ENCODE measurements at places on chromosomes 13 and 19.

GRCh38 chr13:49498206-49498605 lies 2.5 kb downstream of the PHF11 start:
- no peak for DNase-seq

- no peak for DNase-seq
Measured at GRCh38 chr13:61685682-61686012, 270.0 kb upstream of the PCDH20 start.

DNA sequence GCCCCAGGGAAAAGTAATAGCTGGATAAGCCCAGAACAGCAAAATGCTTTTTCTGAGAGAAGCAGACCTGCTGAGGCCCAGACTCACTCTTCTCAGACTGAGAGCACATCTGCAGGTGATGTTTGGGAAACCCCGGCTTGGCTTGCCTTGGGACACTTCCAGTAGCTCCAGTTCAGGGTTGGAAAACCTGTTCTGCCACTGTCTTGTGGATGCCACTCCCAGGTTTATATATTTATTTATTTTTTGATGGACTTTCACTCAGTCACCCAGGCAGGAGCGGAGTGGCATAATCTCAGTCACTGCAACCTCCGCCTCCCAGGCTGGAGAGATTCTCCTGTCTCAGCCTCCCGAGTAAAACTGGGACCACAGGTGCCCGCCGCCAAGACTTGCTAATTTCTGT lies 8.0 kb upstream of the SMARCA4 start:
- no peak for DNase-seq

DNA sequence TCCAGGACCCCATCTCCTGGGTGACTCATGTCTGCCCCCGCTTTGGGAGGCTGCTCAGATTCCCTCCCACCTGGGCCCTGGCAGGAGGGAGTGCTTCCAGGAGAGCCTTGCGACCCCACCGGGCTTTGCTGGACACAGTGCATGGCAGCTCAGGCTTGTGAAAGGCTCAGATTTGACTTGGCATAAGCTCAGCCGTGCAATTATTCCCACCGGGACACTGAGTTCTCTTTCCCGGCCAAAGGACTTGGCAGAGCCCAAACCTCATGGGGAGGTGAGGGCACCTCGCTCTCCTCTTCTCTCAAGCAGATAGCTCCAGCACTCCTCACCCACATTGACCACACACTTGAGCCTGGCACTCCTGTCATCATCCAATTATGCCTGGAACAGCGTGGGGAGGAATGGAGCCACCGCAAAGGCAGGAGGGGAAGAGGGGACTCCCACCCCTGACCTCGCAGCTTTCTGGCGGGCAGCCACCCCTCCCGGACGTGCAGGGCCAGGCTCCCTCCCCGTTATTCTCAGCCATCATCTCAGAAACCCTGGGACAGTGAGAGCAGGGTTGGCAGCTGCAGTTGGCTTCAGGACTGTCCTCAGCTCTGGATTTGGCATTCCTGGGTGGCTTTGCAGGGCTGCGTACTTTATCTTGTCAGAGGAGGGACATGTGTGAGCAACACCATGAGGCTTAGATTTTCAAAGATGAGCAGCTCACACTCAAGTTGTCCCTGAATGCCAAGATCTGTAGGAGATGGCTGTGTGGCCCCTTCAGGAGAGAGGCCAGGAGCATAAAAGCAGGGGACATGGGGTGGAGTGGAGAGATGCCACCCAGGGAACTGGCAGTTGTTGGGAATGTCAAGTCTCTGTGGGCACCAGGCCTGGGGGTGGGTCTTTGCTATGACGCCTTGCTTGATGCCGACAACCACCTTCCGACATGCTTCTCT lies 306.2 kb downstream of the TEX29 start:
- DNase-seq = no peak

GRCh38 chr19:49271080-49271753 lies 53.8 kb downstream of the SLC6A16 start:
- no peak for DNase-seq

DNA sequence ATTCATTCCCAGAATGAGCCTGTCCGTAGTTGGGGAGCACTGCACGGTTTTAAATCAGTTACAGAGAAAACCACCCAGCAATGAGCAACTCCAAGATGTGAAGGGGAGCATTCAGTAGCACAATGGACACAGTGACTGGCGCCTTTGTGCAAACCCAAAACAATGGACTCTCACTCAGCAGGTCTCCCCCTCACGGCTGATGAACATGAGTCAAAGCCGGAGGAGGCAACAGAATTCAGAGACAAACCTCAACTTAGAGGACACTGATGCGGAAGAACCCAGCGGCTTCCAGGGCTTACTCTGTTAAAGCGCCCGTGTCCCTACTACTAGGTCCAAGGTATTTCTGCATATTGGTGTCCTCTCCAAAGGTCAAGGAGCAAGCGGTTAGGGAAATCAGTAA lies 17.7 kb downstream of the PLEKHF1 start:
- DNase-seq = no peak

- DNase-seq = no peak
Measured at GRCh38 chr13:36360903-36361302, 14.7 kb upstream of the SPART start.

DNA sequence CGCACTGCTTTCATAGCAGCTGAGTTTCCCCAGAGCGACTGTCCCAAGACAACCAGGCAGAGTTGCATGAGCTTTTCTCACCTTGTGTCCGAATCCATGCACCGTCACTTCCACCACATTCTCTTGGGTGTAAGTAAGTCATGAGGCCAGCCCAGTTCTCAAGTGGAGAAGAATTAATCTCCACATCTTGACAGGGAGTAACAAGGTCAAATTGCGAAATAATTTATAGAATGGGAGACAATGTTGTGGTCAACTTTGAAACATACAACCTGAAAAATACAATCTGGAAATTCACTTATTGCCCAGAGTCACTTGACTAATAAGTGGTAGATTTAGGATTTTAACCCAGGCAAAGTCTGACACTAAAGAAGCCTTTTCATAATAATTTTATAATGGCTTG lies 123.7 kb downstream of the UFM1 start:
- no peak for DNase-seq

GRCh38 chr19:5001615-5002014 lies 32.7 kb downstream of the KDM4B start:
- no peak for DNase-seq

DNA sequence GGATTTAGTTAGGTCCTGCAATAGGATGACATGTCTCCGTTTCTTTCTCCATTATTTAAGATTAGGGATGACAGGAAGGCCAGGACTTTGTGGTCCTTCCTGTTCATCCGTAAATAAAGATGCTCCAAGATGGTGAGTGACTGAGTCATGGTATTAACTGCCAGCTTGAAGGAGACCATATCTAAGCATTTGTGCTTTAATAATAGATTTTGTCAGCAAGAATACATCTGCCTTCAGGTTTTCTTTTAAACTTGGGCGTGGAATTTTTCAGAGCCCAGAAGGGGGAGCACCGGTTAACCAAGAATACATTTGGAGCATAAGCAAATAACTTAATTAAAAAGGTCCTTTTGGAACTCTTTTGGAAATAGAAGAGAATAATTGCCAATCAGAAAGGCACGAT lies 68.2 kb downstream of the ARHGAP35 start:
- DNase-seq = no peak

GRCh38 chr13:49869519-49869918 lies 66.6 kb downstream of the SPRYD7 start:
- DNase-seq = no peak

DNA sequence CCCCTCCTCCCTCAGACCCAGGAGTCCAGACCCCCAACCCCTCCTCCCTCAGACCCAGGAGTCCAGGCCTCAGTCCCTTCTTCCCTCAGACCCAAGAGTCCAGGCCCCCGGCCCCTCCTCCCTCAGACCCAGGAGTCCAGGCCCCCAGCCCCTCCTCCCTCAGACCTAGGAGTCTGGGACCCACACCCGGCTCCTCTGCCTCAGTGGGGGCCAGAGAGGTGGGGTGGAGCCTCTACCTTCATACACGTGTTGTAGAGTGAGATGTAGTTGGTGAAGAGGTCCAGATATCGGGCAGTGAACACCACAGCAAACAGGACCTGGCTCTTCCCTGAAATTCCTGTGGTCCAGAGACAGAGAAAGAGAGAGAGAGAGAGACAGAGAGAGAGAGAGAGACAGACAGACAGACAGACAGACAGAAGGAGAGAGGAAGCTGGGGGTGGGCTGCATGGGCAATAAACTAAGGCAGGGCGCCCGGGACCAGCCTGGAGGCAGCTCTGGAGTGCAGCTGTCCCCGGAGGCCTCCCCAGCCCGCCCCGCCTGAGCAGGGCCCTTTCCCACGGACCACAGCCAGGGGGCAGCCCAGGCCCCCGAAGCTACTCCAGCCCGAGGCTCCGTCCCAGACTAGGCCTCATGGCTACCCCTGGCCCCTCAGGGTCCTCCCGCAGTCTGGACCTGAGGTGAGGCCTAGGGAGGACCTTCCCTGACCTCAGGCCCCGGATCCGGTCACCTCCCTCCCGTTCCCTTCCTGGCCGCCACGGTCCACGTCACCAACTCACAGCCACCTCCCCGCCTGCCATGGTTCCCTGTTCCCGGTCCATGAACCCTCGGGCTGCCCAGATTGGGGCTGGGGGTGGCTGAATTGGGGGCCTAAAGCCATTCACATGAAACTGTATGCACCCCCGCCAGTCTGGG lies 907 bp downstream of the KDELR1 start:
- DNase-seq = no peak

GRCh38 chr13:30523211-30523610 lies 57.5 kb upstream of the HMGB1 start:
- no peak for DNase-seq

GRCh38 chr19:2543463-2544442 lies 67.8 kb downstream of the GADD45B start:
- peak; percentile 55 for DNase-seq

- DNase-seq = no peak
Measured at GRCh38 chr19:38952395-38953165, 21.8 kb downstream of the MRPS12 start.

GRCh38 chr19:55700813-55701212 lies 25.8 kb downstream of the EPN1 start:
- DNase-seq = no peak

- no peak for DNase-seq
Measured at GRCh38 chr19:18499055-18499775, 22.7 kb downstream of the ELL start.

DNA sequence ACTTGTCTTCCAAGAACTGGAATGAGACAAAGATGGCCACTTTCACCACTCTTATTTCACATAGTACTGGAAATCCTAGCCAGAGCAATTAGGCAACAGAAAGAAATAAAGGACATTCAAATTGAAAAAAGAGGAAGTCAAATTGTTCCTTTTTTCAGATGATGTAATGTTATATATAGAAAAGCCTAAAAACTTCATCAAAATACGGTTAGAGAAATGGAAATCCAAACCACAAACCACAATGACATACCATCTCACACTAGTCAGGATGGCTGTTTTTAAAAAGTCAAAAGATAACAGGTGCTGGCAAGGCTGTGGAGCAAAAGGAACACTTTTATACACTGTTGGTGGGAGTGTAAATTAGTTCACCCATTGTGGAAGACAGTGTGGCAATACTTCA lies 113.3 kb upstream of the SPRY2 start:
- no peak for DNase-seq

GRCh38 chr13:55245005-55245644 lies 1895.6 kb upstream of the PRR20A start:
- DNase-seq = no peak

DNA sequence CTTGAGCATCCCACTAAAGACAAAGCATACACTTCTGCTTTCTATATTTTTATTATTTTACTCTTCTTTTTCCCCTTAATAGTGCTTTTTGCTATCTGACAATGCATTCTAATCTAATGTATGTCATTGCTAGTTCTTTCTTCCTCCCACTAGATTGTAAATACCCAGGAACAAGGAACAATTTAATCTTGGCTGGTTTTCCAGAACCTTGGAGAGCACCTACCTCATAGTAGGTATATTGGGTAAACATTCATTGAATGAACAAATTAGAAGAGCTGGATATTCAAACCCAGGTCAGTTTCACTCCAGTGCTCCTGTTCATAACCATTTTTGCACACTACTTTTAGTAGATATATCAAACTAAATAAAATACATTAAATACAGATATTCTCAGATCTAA lies 1617.6 kb upstream of the SLC10A2 start:
- DNase-seq = no peak
